ENCODE measurements at places on chromosomes 3 and 15.

DNA sequence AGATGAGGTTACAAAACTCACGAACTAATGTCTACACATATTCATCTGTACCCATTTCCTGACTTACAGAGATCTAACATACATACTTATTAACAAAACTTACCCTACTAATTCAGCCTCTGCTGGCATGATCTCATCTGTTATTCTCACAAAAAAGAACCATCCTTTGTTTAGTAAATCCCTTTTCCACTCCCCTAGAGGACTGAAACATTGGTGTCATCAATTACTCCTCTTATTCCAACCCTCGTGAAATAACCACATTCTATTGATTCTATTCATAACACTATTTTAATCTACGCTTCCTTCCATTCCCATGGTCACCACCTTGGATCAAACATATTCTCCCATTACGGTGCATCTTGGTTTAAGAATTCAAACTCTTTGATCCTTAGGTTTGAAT lies 505.9 kb downstream of the SI start:
- DNase-seq, result no peak

GRCh38 chr15:65518633-65519285 lies 1.3 kb upstream of the DPP8 start:
- DNase-seq, result no peak

GRCh38 chr15:31574766-31575165 lies 248.1 kb downstream of the KLF13 start:
- no peak for DNase-seq

- DNase-seq, result no peak
Observed at GRCh38 chr15:68500363-68501258, 68.6 kb upstream of the ITGA11 start.

Data from kidney epithelial cell (primary cell).